Activated T-cell treated with anti-CD3 and anti-CD28 coated beads, Interleukin-2, amount 50 U/mL, for 72 hours (primary cell): ENCODE measurements at places on chromosomes 5 and 9. TPM values are rescaled to one million over a fixed set of nuclear protein-coding genes. Genes with fewer than 3 reads are reported as not detected.

GRCh38 chr9:137455359-137455991 lies 3.7 kb downstream of the NSMF start:
- no peak for DNase-seq

DNA sequence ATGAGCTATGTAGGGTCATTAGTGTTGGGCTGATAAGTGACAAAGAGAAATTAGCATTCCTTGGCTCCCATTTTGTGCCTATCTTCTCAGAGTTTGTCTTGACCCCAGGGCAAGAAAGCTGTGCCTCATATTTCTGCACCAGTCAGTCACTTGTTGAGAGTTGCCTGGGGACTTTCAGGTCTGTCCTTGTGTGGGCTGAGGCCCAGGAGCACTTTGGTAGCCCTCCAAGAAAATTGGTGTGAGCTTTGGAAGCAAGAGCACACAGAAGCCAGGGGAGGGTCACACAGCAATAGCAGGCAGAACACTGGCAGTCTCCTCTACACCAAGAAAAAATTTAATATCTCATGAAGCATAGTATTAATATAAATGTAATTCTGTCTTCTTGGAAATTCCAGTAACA lies 239.9 kb downstream of the NPR3 start:
- no peak for DNase-seq

GNA14 gene
- not detected for total RNA-seq

ZBTB26 gene
- 11.0 TPM for total RNA-seq
